ENCODE measurements at places on chromosomes 12 and 14. TPM values are rescaled to one million over a fixed set of nuclear protein-coding genes. Genes with fewer than 3 reads are reported as not detected.

Gene TEX22
- total RNA-seq, result 0.34 TPM

Gene TBX5
- not detected for total RNA-seq

Gene CELA1
- not detected for total RNA-seq

Gene CCDC88C
- 2.7 TPM for total RNA-seq

Gene SERPINA6
- not detected for total RNA-seq

Gene KRT6C
- total RNA-seq, result 0.24 TPM

Gene FAIM2
- total RNA-seq, result not detected

Gene C12orf54
- not detected for total RNA-seq

Gene SERPINA12
- not detected for total RNA-seq

Gene ADAM21
- total RNA-seq, result 0.26 TPM

Gene OVCH1
- 0.54 TPM for total RNA-seq

Gene POU6F1
- total RNA-seq, result 20.9 TPM

Gene TCL1B
- not detected for total RNA-seq

Gene ITGA7
- total RNA-seq, result 297 TPM

Gene ERP29
- 19.8 TPM for total RNA-seq

Gene KRR1
- 55.8 TPM for total RNA-seq

Gene SALL2
- 2.4 TPM for total RNA-seq

Gene TAS2R46
- 0.24 TPM for total RNA-seq

Gene SOAT2
- not detected for total RNA-seq

Gene TMEM63C
- 0.04 TPM for total RNA-seq

Gene RPL10L
- not detected for total RNA-seq

Gene KRT73
- not detected for total RNA-seq

Gene ZFYVE1
- total RNA-seq, result 17.6 TPM

Gene RASSF9
- 4.1 TPM for total RNA-seq

Gene CD163
- 38.2 TPM for total RNA-seq

Gene SRRM4
- total RNA-seq, result 0.10 TPM

Gene RND1
- not detected for total RNA-seq

Gene ERBB3
- total RNA-seq, result 3.9 TPM

Gene HOXC5
- total RNA-seq, result 1.4 TPM

Gene PIWIL1
- total RNA-seq, result not detected

Gene ACSS3
- 21.9 TPM for total RNA-seq

Gene OAS2
- total RNA-seq, result 5.1 TPM

Gene ALX1
- total RNA-seq, result 0.36 TPM

Gene AICDA
- not detected for total RNA-seq

Gene CCDC196
- not detected for total RNA-seq

Gene FOXN4
- total RNA-seq, result not detected

Gene KRT79
- not detected for total RNA-seq

Gene KLHL33
- total RNA-seq, result 2.3 TPM

Gene FIGNL2
- total RNA-seq, result 0.17 TPM

Gene GMPR2
- total RNA-seq, result 31.4 TPM

Gene PRR13
- 59.0 TPM for total RNA-seq

Gene DEPDC4
- total RNA-seq, result not detected

Gene CLEC7A
- 1.1 TPM for total RNA-seq

Gene PLEKHG7
- not detected for total RNA-seq

Gene CMKLR1
- 4.4 TPM for total RNA-seq

Gene SPIC
- not detected for total RNA-seq

Gene RERG
- total RNA-seq, result 2.3 TPM

Gene WASHC3
- 30.5 TPM for total RNA-seq

Gene RPGRIP1
- not detected for total RNA-seq

Gene ANKRD13A
- total RNA-seq, result 8.7 TPM
